Natural killer cell treated with Interleukin-12 subunit alpha and Interleukin-12 subunit beta and Interleukin-15 and Interleukin-18, amount 100 ng/mL, for 72 hours (primary cell): ENCODE measurements at places on chromosomes 7 and 10. TPM values are rescaled to one million over a fixed set of nuclear protein-coding genes. Genes with fewer than 3 reads are reported as not detected.

MINPP1 gene
- total RNA-seq, result 8.3 TPM

CDK14 gene
- total RNA-seq, result 2.8 TPM

LBX1 gene
- not detected for total RNA-seq

EFCAB10 gene
- not detected for total RNA-seq

KCP gene
- total RNA-seq, result 0.17 TPM

CLDN4 gene
- not detected for total RNA-seq

C10orf71 gene
- total RNA-seq, result not detected

PNLIP gene
- not detected for total RNA-seq

ADGRA1 gene
- not detected for total RNA-seq

CREM gene
- 119 TPM for total RNA-seq

KIF20B gene
- total RNA-seq, result 31.5 TPM

TFR2 gene
- 10.1 TPM for total RNA-seq
